ENCODE measurements at places on chromosomes 13 and 19.

GRCh38 chr19:13926010-13926409, 12.2 kb downstream of the PODNL1 start:
- no peak for DNase-seq

DNA sequence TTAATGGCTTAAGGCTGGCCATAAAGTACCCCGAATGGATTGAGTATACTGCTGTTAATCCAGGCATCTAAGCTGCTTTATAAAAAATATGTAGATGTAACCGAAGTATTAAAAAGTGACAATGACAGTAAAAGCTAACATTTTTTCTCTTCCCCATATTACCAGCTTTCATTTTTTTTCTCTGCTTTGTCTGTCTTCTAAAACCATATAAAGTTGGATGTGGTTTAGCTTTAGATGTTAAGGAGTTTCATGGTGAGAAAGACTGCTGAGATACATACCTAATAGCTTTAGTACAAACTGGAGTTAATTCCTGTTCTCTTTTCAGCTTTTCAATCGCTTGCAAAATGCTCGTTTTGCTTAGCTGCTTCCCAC, 838 bp downstream of the AKAP11 start:
- DNase-seq, result no peak

- no peak for DNase-seq
Measured at GRCh38 chr13:62094932-62095331, 679.3 kb upstream of the PCDH20 start.

DNA sequence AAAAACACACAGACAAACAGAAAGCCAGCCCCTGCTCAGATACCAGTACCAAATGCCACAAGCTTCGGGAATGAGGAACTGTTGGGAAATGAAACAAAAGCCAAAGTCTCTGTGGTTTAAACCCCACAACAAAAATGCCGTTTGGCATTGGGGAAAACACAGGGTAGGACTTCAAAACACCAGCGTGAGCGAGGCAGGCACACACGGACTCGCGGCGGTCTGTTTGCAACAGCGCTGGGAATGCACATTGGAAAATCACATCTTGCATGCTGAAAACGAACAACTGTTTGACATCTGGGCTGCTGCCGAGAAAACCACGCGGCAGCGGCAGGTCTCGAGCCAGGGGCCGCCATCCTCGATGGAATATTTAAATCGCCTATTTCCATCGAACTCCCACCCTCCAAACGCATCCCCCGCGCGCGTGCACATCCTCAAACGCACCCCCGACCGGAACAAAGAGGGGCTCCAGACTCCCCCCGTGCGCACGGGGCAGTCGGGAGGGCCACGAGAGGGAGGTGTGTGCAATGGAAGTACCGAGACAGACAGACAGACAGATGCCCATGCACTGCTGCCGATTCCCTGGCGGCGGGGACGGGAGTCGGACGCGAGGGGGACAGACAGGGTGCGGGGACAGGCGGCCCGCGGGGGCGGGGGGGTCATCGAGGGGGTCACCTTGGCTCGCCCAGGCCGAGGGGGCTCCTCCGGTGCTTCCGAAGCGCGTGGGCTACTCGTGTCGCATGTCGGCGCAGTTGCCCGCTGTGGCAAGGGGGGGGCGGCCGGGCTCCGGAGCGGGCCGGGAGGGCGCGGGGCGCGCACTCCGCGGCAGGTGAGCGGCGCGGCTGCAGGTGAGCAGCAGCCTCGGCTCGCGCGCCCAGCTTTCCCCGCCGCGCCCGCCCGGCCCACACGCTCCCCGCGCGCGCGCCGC, at the start of gene GPR12:
TSS of gene GPR12 (minus strand) at position 880 of the 925 bp plus-strand sequence. CDS start 959 bp downstream, outside the sequence.
- DNase-seq, result no peak

DNA sequence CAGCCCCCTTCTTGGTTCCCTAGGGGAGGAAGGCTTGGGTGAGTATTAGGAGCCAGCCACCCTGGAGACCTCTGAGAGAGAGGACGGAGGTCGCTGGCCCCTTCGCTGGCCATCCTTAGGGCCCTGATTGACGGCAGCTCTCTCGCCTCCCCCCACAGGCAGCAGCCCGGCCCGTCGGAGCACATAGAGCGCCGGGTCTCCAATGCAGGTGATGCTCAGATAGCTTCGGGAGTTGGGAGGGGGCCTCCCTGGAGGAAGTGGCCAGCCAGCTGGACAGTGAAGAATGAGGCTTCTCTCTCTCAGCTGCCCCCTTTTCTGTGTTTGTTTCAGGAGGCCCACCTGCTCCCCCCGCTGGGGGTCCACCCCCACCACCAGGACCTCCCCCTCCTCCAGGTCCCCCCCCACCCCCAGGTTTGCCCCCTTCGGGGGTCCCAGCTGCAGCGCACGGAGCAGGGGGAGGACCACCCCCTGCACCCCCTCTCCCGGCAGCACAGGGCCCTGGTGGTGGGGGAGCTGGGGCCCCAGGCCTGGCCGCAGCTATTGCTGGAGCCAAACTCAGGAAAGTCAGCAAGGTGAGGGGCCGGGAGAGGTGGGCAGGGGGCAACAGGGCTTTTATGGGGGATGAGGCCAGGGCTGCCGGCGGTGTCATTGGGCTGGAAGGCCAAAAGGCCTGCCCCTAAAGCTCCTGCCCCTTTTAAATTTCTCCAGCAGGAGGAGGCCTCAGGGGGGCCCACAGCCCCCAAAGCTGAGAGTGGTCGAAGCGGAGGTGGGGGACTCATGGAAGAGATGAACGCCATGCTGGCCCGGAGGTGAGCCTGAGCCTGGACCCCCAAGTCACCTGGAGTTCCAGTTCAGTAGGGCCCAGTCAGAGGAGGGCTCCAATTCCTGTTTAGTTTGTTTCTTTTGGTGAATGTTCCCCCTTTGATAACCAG, 15.0 kb downstream of the VASP start:
- no peak for DNase-seq

DNA sequence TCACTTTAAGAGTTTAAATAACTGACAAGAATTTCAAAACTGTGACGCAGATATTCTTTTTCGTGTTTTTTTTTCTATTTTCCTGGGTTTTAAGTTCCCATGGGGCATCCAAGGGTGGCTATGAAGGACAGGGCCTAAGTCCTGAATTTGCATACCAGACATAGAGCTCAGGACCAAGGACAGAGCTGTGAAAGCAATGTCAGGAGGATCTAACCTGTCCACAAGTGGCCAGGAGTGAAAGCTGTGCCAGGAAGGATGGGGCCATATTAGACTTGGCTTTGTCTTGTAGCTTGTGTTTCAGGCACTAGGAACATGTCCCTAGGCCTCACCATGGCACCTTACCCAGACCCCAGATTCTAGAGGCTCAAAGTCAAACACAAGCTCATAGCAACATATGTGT, 289.4 kb upstream of the MIR17HG start:
- DNase-seq, result no peak

DNA sequence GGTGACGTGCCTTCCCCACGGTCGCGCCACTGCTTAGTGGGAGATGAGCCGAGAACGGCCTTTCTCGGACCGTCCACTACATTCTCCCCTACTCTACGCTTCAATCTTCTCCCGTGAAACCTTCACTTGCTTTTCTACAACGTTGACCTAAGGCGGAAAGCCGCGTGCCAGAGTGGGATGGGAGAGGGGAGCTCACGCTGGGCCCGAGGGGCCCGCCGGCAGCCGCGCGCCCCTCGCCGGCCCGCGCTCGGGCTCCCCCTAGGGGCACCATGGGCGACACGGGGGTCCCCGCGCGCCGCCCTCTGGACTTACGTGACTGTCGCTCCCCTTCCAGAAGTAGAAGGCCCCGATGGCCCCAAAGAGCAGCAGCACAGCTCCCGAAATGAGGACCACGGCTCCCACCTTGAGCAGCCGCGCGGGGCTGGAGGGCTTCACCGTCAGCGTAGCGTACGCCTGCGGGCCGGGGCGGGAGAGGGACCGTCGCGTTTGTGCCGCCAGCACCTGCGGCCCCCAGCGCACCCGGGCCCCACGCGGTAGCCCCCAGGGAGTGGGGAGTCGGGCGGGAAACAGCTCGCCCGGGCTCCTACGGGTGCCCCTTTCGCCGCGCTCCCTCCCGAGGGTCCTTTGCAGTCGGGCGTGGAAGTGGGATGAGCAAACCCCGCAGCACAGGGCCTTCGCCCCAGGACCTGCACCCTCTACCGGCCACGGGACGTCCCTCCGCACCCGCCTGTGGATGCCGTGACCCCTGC, 727 bp downstream of the CNMD start:
- DNase-seq, result no peak

DNA sequence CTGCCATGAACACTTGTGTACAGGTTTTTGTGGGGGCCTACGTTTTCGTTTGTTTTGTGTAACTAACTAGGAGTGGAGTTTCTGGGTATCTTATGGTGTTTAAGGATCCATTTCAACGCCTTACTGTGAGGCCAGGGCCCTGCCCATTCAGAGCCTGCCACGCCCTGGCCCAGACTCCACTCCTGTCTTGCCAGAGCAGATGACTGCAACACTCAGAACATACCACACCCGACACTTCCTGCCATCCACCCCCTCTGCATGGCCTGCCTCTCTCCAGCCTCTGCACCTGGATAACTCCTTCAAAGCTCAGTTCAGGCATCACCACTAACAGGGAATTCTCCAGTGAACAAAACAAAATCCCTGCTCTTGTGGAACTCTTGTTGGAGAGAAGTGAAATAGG, 43.2 kb downstream of the RGCC start:
- no peak for DNase-seq

DNA sequence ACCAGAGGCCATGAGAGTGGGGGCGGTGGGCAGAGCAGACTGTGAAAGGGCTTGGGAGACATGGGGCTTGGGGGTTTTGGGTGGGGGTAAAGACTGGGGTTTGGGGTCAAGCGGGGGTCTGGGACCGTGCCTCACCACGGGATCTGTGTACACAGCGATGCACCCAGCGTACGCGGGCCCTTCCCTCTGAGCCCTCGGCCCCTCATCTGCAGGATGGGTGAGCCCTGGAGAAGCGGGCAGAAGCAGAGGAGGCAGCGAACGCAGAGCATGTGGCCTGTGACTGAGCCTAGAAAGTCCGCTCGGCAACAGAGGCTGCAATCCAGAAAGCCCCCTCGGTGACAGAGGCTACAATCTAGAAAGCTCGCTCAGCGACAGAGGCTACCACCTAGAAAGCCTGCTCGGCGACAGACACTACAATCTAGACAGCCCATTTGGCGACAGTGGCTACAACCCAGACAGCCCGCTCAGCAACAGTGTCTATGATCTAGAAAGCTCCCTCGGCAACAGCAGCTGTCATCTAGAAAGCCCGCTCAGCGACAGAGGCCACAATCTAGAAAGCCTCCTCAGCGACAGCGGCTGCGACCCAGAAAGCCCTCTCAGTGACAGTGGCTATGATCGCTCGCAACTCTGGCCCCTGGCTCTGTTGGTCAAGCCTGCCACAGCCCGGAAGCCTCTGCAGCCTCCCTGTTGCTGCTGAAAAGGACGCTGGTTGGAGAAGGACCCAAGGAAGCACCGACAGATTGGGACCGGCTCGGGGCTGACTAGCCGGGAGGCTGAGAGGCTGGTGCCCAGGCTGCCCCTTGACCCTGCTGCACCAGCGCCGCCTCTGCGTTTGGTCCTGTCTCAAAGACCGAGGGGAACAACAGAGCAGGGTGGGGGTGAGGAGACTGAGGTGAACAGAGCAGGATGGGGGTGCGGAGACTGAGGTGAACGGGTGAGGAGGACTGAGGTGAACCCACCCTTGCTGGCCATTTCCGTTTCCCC, 68.6 kb downstream of the SPACA7 start:
- DNase-seq, result no peak

- DNase-seq, result no peak
Measured at GRCh38 chr13:112815871-112816270, 126.0 kb downstream of the ATP11A start.

- no peak for DNase-seq
Measured at GRCh38 chr13:98842070-98842469, 89.6 kb upstream of the SLC15A1 start.

DNA sequence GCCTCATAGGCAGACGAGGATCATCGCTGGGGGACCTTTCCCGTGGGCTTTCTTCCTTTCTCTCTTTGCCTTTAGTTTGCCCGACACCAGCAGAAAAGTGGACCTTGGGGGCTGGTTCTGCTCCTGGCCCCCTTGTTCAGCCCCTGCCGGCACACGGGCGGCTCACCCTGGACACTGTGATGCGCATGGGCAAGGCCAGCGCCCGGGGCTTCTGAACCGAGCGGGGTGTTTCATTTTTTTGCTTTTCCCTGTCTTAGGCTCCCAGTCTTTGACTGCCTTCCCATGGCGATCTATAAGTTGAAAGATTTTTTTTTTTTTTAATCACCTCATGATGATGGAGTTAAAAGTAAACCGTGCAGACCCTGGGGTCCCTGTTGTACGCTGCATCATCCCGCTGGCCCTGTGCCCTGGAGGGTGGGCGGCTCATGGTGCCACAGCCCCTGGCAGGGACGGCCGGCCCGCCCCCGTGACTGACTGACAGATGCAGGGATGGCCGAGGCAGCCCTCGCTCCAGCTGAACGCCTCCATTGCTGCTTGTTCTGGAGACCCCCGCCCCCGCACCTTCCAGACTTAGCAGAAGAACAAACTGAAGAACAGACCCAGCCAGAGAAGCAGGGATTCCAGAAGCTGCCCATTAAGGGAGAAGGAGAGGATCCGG, 9.6 kb downstream of the TSSK6 start:
- DNase-seq, result no peak

DNA sequence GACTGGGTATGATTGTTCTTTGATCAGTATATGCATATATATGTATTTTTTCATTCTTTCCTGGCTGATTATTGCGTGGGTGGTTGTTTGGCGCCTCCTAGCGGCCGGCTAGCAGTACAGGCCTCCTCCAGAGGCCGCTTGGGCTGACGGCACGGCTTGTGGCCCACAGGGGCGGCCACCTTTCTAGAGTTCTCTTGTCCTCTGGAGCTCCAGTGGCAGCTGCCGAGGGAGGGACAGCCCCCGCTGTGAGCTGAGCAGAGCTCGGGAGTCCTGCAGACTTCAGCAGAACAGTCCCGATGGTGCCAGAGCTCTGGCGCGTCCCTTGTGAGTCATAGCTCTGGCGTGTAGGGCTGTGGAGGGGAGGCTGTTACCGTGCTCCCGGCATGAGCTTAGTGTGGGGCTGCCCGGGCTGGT, 22.5 kb upstream of the ZNF429 start:
- DNase-seq, result no peak

- peak; percentile 23 for DNase-seq
Measured at GRCh38 chr13:43874504-43875092, 4.9 kb downstream of the CCDC122 start.

DNA sequence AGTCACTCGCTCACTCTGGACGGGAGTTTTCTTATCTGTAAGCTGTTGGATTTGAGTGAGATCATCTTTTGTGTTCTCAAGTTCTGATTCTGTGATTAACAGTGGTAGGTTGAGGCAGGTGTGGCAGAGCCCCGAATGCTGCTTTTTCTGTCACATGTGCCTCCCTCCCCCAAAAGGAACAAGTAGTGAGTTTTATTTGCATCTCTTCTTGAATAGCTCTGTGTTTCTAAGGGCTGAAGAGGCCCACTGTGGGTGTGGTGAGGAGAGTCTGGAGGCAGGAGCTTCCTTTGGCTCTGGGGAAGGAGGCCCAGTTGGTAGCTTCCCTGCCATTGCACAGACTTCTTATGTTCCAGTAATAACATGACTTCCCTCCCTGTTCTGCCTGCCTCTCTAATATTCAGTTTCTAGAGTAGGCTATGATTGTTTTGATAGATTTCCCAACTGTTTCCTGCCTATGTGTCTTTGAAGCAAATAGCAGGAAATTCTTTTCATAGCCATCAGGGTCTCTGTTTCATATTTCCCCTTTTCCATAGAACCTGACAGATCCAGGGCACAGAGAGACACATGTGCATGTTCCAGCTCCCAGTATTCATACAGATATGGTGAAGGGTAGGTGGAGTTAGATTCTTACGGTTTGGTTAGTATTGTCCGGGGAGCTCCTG, 23.9 kb upstream of the CXCL17 start:
- DNase-seq, result peak; percentile 13

- DNase-seq, result no peak
Measured at GRCh38 chr13:113616991-113617749, 32.6 kb downstream of the TFDP1 start.

Measured in COLO829 (cell line).